ENCODE measurements at places on chromosomes 3 and 15. TPM values are rescaled to one million over a fixed set of nuclear protein-coding genes. Genes with fewer than 3 reads are reported as not detected.

DNA sequence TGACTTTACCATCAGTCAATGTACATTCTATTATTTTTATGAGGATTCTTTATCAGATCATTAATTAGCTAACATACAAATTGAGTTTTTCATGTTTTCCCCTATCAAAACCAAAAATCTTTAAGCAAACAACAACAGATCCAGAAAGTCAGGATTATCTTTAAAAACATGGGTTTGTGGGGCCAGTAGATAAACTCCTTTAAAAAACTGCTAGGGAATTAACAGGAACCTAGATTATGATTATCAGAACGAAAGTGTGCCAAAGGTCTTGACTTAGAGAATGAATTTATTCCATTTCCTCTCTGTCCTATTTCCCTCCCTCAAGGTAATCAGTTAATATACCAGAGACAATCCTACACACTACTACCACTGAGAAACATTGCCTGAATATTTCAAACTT is 13.2 kb upstream of the CCDC13 start:
- DNase-seq: no peak

DNA sequence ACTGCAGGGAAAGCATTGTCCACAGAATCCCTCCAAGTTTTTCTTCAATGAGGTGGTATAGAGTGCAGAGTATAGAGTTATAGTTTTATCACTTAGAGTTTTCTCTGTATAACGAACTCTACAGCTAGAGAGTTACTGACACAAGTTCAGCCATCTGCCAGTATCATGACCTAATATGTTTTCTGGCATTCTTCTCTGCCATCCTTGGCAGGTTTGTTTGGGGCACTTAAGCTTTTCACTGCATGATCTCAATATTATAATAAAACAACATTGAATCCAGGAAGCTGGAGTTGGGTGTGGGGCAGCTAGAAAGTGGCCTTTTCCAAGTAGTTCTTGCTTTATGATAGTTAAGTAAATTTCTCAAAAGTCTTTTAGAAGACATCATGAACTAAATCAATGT is 743.5 kb upstream of the ARPP21 start:
- no peak for DNase-seq

GRCh38 chr3:124469555-124469954 is 260.7 kb upstream of the UMPS start:
- no peak for DNase-seq

Gene SCG5
- total RNA-seq: 9.5 TPM

- DNase-seq: no peak
These were observed 258.4 kb upstream of the ZNF717 start for GRCh38 chr3:76043746-76044145.

DNA sequence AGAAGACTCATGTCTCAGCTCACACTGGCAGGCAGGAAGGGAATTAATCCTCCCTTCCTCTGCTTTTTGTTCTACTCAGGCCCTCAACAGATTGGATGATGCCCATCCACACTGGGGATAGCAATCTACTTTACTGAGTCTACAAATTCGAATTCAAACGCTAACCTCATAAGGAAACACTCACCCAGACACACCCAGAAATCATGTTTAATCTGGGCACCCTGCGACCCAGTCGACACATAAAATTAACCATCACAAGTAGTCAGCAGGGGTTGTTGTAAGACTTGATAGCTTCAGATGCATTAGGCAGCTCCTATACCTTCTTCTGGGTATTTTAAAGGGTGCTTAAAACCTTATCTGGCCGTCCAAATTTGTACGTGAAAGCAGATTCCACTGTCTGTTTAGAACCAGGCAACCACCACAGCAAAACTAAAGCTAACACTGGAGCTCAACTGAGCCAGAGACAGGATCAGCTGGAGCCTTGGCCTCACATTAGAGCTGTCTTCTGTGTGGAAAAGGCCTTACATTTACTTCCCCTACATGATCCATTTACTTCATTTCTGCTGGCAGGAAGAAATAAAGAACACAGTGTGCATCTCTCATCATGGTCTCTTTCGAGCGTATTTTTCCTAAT is 407.3 kb upstream of the PPP2R3A start:
- no peak for DNase-seq

DNA sequence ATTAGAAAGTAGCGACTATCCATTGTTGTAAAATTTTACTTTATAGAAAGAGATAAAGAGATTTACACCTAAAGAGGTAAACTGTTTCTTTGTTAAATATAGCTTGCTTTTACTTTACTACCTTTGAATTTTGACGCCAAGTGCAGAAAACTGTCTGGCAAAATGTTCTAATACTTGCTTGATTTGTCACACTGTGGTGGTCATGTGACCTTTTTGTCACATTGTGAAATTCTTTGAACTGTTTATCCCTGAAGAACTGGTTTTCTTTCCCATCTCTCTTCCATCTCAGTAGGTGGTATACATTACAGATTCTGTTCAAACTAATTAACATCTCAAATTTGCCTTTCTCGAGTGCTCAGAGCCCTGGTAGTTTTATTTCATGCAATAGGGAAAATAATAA is 327.4 kb downstream of the NAALADL2 start:
- no peak for DNase-seq

DNA sequence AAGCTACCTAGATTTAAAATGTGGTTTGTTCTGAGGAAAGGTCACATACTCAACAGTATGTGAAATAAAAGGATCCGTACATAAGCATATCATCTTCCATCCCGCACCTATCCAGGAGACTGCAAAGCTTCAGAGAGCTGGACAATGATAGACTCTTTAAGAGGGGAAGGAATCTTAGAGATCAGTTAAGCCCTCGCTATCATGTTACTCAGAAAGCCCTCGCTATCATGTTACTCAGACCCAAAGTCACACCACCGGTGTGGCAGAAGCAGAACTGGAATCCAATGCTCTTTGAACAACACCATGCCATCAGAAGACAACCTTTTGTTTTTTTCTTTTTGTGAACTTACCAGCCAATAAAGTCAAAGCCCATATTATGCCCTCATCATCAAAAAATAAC is 5.8 kb downstream of the ANO10 start:
- no peak for DNase-seq

Gene DNASE1L3
- total RNA-seq: 1.2 TPM

DNA sequence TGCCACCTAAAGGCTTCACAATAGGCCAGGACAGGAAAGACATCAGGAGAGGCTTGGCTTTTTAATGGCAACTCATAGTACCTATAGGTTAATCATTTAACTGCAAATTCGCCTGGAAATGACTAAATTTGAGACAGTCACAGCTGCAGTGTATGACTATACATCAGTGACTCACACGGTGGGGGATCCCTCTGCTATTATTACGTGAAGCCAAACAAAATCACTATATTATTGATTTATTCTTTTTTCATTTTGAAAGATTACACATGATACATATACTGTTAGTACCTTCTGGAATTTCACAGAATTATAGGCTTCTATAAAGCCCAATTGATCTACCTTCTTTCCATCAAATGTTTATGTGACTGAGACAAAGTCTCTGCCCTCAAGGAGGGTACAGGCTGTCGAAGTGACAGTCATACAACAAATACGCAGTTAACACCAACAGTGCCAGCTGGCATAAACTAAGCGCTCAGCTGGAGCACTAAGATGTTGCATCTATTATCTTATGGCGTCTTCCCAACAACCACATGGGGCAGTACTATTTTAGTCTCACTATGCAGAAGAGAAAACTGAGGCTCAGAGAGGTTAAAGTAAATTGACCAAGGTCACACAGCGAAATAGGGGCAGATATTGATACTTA is 82.0 kb upstream of the LMOD3 start:
- no peak for DNase-seq

Gene TMEM212
- total RNA-seq: not detected

DNA sequence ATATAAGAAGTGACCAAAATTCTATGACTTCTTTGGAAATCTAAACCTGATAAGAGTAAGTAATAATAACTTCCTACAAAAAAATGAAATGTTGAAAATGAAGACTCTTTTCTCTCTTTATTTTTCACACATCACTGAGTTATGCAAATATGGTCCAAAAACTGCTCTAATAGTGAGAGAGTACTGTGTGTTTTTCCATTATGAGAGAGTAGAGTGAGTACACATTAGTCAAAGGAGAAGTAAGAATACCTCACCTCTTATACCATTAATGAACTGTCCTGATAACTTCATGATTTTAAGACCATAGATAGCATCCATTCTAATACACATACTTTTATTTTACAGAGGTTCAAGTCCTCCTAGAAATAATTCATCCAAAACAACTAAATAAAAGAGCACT is 1310.2 kb downstream of the SI start:
- no peak for DNase-seq

DNA sequence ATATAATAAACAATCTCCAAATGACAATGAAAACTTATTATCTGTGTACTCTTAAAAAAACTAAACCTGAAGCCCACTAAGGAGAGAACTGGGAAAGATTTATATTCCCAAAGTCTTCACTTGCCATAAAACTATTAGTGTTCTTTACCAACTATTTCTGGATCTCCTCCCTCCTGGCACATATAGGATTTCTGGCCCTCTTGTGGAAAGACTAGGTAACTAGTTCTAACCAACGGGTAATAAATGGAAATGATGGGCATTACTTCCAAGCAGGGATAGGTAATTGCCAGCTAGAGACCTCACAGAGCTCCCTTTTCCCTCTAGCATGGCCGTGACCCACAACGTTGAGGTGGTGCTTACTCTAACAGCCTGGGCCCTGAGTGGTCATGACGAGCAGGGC is 110.1 kb downstream of the DNAH12 start:
- DNase-seq: no peak

- DNase-seq: no peak
These were observed 17.7 kb upstream of the SLC6A1 start for GRCh38 chr3:10974746-10975375.
